Lung (tissue), 17 donors: ENCODE measurements at places on chromosomes 7 and 10.
A peak's percentile ranks its signal among the peaks of the same experiment; 100 is the strongest.

GRCh38 chr7:47406801-47407129 lies 175.1 kb downstream of the TNS3 start:
- DNase-seq, result no peak

GRCh38 chr7:25216837-25217236 lies 11.4 kb downstream of the NPVF start:
- peak; percentile 71 for DNase-seq

- DNase-seq, result no peak
Measured at GRCh38 chr10:58712982-58713381, 200.3 kb downstream of the BICC1 start.

GRCh38 chr10:21458126-21458871 lies 67.2 kb downstream of the SKIDA1 start:
- peak; percentile 51 for DNase-seq

DNA sequence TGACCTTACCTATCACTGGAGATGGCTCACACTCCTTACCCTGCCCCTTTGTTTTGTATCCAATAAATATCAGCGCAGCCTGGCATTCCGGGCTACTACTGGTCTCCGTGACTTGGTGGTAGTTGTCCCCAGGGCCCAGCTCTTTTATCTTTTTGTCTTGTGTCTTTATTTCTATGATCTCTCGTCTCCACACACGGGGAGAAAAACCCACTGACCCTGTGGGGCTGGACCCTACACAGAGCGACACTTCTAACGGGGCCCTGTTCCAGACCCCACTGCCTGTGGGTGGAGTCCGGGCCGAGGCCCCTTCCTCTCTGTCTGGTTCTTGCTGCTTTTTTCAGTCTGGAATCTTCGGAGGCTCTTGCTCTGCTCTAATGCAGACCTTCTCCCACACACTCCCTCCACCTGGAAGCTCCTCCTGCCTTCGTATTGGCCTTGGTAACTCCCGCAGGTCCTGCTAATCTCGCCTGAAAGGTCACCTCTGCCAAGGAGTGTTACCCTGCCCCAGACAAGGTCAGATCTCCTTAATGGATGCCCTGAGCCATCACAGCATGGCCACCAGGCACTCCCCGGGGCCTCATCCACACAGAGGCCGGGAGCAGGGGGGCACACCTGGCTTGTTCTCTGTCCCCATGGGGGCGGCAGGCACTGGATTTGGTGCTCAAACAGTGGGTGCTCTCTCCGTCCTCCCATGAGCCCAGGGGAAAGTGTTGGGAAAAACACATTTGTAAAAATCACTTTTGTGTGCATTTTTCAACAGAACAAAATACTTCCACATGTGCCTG lies 531.7 kb downstream of the PTPRN2 start:
- DNase-seq, result no peak

GRCh38 chr10:16832351-16833080 lies 15.3 kb upstream of the RSU1 start:
- peak; percentile 60 for DNase-seq

DNA sequence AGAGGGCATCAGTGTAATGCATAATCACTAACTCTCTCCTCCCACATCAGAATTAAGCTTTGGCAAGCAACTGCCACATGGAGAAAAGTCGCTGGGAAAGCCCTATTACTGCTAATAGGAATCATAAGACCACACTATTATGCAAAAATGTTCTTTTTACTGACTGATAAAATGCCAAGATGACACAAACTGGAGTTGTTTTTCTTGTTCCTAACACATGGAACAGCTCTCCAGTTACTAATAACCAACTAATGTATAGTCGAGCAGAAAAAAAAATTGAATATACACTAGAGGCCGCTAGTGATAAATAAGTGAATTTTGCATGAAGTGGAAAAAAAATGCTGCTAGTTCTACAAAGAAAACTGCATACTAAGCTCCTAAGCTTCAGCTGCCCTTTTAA lies 165.6 kb downstream of the TPK1 start:
- DNase-seq, result peak; percentile 78

DNA sequence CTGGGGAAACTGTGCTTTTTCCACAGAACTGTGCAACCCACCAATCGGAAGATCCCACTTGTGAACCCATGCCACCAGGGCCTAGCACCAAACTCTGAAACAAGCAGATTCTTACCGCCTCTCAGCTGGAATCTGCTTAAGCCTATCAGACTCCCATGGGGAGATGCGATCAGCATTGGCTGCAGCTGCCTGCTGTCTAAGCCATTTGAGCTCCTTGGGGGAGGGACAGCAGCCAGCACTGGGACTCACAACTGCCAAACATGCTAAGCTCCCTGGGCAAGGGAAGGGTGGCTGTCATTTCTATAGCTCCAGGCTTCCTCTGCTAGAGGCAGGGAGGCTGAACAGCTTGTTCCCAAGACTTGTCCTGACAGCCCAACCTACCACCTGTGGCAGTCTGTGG lies 283.8 kb downstream of the CDK14 start:
- DNase-seq, result no peak

DNA sequence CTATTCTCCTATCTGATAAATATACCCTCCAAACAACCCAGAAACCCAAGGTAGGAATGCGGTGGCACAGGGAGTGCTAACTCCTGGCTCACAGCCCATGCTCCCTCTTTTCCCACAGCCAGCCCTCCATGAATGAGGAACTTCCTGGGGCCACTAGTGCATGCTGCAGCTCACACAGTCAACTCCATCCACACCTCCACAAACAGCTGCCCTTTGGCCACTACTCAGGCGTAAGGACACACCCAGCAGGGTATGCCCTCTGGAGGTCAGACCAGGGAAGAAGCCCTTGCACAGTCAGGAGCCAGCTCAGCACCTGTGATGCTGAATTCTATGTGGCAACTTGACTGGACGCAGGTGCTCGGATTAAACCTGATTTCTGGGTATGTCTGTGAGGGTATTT lies 85.2 kb upstream of the PIK3CG start:
- DNase-seq, result no peak

- no peak for DNase-seq
Measured at GRCh38 chr10:77631241-77631640, 6.4 kb downstream of the KCNMA1 start.
